ENCODE measurements at places on chromosomes 2 and 18.

DNA sequence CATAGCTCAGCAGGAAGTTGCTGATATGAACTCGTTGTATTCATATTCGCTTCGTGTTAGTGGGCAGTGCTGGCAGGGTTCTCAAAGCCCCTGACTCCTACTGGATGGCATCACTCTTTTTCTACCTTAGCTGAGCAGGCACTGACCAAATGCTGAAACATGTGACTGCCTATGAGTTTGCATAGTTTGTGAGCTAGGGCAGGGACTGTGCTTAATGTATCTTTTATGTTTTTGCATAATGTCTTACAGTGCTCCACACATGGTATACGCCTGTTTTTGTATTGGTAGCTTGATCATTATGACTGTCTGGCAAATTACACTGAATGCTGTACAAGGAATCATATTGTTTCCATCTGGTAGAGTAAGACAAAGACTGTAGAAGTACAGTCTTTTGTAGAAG, 305.3 kb downstream of the PARD3B start:
- no peak for DNase-seq

DNA sequence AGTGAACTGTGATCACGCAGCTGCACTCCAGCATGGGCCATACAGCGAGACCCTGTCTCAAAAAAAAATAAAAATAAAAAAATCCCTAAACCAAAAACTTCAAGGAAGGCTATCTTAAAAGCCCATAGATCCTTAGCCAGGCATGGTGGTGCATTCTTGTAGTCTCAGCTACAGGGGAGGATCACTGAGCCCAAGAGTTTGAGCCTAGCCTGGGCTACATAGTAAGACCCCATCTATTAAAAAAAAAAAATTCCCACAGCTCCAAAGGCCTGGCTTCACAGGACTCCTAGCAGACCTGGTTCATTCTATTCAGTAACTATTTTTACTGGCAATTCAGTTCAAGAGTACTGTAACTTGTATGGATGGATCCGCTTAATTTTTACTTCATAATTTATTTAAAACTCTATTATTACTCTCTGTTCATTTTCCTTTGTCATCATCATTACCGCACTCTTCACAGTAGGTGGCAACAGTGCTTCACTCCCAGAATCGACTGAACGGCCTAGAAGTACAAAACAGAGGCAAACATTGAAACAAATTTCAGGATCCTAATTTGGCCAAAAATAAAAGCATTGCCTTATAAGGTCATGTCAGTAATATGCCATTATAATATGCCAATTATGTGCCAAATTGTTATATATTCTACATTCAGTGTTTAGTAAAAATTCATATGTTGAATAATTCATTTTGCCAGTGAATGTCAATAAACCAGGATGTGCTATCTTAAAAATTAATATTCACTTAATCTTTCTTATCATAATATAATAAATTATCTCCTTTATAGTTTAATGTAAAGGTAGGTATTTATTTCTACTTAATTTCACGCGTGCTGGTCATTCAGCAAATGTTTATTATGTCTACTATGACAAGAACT, 14.3 kb upstream of the STAM2 start:
- peak; percentile 49 for DNase-seq

- no peak for DNase-seq
Measured at GRCh38 chr18:21386523-21387240, 144.7 kb downstream of the GREB1L start.

GRCh38 chr2:171807119-171807518, 86.9 kb downstream of the SLC25A12 start:
- DNase-seq, result no peak

GRCh38 chr18:47334966-47335365, 83.5 kb upstream of the SKOR2 start:
- DNase-seq, result no peak
